ENCODE measurements at places on chromosomes 3 and 15. TPM values are rescaled to one million over a fixed set of nuclear protein-coding genes. Genes with fewer than 3 reads are reported as not detected.

DNA sequence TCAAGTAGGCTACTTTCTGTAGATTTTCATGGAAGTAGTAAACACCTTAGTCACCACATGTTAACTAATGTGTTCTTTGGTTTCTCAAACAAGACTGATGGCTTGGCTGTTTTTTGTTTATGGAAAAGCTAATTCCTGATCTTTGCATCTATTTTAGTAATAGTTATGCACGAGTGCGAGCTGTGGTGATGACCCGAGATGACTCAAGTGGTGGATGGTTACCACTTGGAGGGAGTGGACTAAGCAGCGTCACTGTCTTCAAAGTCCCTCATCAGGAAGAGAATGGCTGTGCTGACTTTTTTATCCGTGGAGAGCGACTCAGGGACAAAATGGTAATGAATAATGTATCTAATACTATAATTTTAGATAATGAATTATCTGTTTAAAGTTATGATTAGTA is 46.6 kb downstream of the SPRED1 start:
- H3K27me3 ChIP-seq: peaks cover 49% of the 10 kb centered on the region
- no peaks in the 10 kb centered on the region for H3K36me3 ChIP-seq
- H3K4me3 ChIP-seq: no peak overlapping the region
- no peak for DNase-seq
- no peak overlapping the region for H3K27ac ChIP-seq
- peaks cover 8% of the 10 kb centered on the region for H3K4me1 ChIP-seq

GRCh38 chr15:74432271-74432967 is 1.3 kb downstream of the SEMA7A start:
- DNase-seq: no peak
- H3K4me3 ChIP-seq: peak overlapping the region; percentile 58
- H3K27me3 ChIP-seq: peaks cover 4% of the 10 kb centered on the region
- H3K27ac ChIP-seq: no peak overlapping the region
- peaks cover 30% of the 10 kb centered on the region for H3K4me1 ChIP-seq

GRCh38 chr15:70097321-70098152 is at the start of gene TLE3:
Gene TLE3, minus strand, starts transcription at chr15:70097917. Its CDS starts 1,119 bp downstream, at chr15:70096798.
- H3K4me3 ChIP-seq: peak within 1 kb of the TSS; percentile 99
- peak within 1 kb of the TSS; percentile 100 for H3K27ac ChIP-seq
- peak; percentile 99 for DNase-seq
- peaks cover 18% of the 10 kb centered on the region for H3K27me3 ChIP-seq
- peaks cover 55% of the 10 kb centered on the region for H3K4me1 ChIP-seq
- H3K36me3 ChIP-seq: peaks cover 32% of the 10 kb centered on the region

DNA sequence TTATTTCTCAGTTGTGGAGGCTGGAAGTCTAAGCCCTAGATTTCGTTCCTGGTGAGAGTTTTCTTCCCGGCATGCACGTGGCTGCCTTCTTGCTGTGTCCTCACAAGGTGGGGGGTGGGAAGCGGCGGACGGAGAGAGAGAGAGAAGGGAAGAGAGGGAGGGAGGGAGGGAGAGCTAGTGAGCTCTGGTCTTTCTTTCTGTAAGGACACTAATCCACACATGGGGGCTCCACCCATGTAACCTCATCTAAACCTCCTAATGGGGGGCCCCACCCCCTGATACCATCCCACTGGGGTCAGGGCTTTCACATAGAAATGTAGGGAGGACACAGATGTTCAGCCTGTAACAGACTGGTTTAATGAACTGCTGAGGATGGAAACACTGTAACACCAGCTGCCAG is 7.3 kb downstream of the FBLN2 start:
- no peaks in the 10 kb centered on the region for H3K36me3 ChIP-seq
- H3K27me3 ChIP-seq: peaks cover 23% of the 10 kb centered on the region
- H3K4me3 ChIP-seq: no peak overlapping the region

DNA sequence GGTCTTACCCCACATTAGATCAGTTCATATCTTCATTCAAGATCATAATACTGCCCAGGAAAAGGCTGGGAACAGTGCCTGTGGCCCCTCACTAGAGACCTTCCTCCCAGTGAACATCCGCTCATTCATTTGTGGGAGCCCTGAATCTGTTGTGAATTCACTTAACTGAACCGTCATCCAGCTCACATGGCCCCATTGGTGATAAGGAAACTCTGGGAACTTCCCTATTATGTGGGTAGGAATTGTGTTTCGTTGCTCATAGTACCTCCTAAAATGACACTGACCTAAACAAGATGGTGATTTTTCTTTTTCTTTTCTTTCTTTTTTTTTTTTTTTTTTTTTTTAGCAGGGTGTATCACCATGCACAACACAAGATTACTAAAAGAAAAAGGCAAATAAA is 6.8 kb upstream of the MESP2 start:
- no peaks in the 10 kb centered on the region for H3K4me1 ChIP-seq
- H3K36me3 ChIP-seq: no peaks in the 10 kb centered on the region
- no peak for DNase-seq
- H3K4me3 ChIP-seq: no peak overlapping the region

DNA sequence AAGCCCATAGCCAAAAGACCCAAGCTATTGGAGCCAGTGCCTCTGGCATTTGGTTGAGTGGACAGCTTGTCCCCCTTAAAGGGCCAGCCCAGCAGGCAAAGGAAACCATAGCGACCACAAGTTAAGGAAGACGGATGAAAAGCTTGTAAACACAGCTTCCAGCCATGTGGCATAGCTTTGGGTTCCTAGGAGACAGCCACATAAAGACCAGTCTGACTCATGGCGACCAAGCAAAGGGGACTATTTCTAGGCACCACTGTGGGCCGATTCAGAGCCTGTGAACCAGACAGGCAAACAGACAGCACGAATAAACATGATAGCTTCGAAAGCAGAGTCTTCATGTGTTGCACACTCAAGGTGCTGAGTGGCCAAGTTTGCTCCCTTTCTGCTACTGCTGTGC is 30.5 kb upstream of the SRGAP3 start:
- H3K27ac ChIP-seq: no peak overlapping the region
- no peaks in the 10 kb centered on the region for H3K4me1 ChIP-seq
- H3K36me3 ChIP-seq: no peaks in the 10 kb centered on the region

- H3K4me1 ChIP-seq: no peaks in the 10 kb centered on the region
- H3K27me3 ChIP-seq: peaks cover 23% of the 10 kb centered on the region
- DNase-seq: no peak
- no peak overlapping the region for H3K4me3 ChIP-seq
These were observed 76.3 kb upstream of the ATP2B2 start for GRCh38 chr3:10581716-10582115.

GRCh38 chr3:31294430-31295149 is 238.1 kb upstream of the STT3B start:
- no peaks in the 10 kb centered on the region for H3K27me3 ChIP-seq
- H3K4me1 ChIP-seq: peaks cover 27% of the 10 kb centered on the region
- no peak overlapping the region for H3K4me3 ChIP-seq
- H3K27ac ChIP-seq: no peak overlapping the region

PLSCR5 gene
- total RNA-seq: not detected

SAXO2 gene
- 0.60 TPM for total RNA-seq
